ENCODE measurements at places on chromosomes 7 and 10. TPM values are rescaled to one million over a fixed set of nuclear protein-coding genes. Genes with fewer than 3 reads are reported as not detected.

NPFFR1 gene
- polyA plus RNA-seq = 0.04 TPM

DENND2A gene
- 55.8 TPM for polyA plus RNA-seq

CLCN1 gene
- 1.5 TPM for polyA plus RNA-seq

ABCB4 gene
- 0.18 TPM for polyA plus RNA-seq

DYDC1 gene
- not detected for polyA plus RNA-seq

GJD4 gene
- 1.6 TPM for polyA plus RNA-seq

LHFPL3 gene
- not detected for polyA plus RNA-seq

GRCh38 chr7:83478616-83479015 is 170.3 kb downstream of the SEMA3E start:
- DNase-seq = no peak

- DNase-seq = no peak
Observed at GRCh38 chr7:37433166-37433565, 15.5 kb downstream of the ELMO1 start.

GRCh38 chr10:6047847-6048246 is 14.3 kb downstream of the IL2RA start:
- no peak for DNase-seq

- DNase-seq = no peak
Observed at GRCh38 chr7:151382079-151382885, 27.6 kb downstream of the WDR86 start.

- no peak for DNase-seq
Observed at GRCh38 chr7:67588631-67589030, 592.0 kb downstream of the TYW1 start.

DNA sequence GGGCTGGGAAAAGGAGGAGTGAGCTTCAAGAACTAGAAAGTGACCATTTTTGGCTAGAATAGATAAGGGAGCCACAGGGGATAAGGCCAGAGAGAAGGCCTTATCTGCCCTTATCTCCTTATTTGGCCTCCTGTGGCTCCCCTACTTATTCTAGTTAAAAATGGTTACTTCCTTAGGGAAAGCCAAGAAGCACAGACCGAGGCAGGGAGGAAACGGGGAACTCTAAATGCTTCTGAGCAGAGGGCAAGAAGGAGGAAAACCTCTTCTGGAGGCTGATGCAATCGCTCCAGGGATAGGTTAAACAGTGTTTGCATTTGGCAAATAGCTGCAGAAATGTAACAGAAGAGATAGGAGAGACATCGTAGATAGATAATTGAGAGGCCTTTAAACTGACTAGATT is 18.6 kb downstream of the NRP1 start:
- no peak for DNase-seq

DNA sequence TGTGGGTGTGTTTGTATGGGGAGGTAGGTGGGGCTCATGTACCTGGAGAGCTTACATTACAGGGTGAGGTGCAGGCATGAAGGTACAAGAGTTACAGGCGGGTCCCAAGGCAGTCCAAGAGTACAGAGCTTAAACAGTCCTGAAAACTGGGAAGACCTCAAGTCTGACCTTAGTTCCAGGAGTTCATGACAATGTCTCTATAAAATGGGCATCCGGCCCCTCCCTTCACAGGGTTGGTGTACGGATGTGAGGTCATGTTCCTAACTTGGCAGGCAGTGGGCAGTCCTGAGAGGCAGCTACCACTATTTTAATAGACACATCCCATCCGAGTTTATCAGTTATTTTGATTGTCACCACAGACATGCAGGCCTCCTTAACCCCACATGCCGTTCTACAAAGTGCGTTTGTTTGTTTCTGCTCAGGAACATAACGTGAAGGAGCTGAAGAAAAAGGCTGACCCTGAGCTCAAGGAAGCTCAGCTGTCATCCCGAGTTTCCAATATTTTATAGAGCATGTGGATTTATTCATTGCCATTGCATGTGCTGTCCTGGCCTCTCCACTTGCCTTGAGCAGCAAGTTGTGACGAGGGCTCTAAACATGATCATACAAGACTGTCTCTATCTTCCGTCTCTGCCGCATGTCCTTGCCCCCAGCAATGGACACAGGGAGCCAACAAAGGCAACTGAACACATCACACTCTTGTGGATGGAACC is 647.5 kb upstream of the IGFBP3 start:
- DNase-seq = no peak

DNA sequence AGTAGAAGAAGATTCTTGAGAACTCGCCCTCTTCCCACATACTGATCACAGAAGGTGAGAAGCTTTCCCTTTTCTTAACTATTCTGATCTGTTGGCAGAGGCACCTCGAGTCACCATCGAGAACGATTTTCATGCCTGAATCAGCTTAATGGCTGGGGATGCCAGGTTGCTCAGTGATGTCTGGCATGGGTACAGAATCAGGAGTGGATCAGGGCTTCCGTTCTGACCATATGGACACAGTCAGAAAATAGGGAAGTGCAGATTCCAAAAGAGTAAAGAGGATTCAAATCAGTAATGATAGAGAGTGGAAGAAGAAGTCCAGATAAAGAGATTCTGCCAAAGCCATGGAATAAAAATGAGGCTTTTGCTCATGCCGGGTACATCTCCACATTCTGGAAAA is 52.0 kb upstream of the GRB10 start:
- no peak for DNase-seq

DNA sequence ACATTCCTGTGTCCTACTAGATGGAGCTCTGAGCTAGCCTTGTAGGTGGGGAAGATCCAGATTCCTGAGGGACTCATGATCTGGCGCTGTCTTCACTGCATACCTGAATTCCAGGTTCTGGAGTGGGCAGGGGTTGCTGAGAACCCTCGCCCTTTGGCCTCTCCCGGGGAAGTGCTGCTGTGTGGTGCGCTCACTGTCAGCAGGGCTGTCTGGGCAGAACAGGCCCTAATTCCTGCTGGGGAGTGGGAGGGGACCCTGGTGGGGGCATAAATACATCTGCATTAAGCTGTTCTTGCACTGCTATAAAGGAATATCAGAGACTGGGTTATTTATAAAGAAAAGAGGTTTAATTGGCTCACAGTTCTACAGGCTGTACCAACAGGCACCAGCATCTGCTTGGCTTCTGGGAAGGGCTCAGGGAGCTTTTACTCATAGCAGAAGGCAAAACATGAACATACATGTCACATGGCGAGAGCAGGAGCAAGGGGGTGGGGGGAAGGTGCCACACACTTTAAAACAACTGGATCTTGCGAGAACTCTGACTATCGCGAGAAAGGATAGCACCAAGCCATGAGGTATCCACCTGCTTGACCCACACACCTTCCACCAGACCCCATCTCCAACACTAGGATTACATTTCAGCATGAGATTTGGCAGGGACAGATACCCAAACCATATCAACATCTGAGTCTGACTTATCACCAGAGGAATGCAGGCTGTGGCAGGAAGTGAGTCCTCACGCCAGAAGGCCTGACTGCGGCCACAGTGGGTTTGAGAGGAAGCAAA is 115.0 kb downstream of the ADCY1 start:
- DNase-seq = no peak

DNA sequence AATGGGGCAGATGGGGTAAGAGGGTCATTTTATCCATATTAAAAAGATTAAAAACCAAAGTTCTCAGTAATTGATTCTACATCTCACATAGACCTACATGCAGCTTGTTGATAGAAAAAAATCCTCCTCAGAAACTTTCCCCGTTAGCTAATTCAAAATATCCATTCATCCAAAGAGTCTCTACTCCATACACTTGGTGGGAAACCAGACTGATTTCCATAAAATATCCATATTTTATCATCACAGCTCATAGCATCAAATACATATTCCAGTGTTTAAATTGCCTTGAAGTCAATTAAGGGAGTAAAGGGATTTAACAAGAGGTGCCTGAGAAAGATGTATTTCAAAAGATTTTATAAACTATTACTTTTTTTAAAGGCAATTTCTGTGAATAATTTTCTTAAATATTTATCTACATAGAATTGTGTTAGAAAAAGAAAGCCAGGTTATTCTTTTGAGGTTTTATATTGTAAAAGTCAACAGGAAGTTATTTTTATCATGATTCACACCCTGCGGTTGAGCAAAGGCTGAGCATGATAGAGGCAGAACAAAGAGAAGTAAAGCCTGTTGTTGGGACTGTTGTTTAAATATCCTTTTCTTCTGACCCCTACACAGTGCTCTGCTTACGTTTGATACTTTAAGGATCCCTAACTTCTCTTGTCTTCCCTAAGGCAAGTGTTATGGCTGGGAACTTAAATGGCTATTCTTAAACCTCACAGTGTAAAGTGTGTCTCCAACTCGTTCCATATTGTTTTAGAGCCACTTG is 266.7 kb downstream of the PRKG1 start:
- no peak for DNase-seq

GRCh38 chr10:78718032-78718572 is 350.7 kb upstream of the ZMIZ1 start:
- no peak for DNase-seq

DNA sequence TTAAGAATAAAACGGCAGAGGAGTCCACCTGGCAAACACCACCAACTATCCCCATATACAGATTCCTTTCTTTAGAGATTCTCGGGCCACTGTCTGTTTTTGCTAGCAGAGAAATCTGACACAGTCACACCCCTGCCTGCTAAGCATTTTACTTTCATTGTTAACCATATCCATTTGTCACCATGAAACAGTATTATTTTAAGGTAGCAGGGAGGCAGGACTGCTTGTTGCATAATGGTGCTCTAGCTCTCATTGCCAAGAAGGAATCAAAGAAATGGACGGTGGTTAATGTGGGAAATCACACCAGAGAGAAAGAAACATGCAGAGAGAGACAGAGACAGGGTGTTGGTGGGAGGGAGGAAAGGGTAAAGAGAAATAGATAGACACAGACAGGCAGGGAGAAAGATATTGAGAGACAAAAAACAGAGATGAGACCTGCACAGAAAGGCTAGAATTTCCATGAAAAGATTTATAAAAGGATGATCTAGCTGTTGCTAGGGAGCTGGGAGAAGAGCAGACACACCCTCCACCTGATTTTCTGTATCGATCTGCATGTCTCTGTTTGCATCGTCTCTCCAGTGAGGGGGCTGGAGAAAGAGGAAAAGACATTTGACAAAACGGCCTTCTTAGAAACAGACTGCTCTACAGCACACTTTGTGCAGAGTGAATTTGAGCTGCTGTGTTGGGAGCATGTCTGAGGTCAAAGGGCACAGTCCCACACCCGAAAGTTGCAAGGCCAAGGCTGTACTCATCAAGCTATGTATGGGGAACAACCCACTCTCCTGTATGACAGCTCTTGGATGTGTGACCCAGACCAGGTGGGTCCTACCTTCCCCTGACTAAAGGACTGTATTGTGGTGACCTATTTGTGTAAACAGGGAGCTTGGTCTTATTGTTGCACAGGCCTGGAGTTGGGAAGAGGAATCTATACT is 303.1 kb downstream of the FZD1 start:
- no peak for DNase-seq

- no peak for DNase-seq
Observed at GRCh38 chr7:50552139-50552538, 13.1 kb downstream of the DDC start.
